ENCODE measurements at places on chromosomes 2 and 18.

GRCh38 chr2:121103960-121104359 is 181.0 kb downstream of the TFCP2L1 start:
- no peak for DNase-seq

- no peak for DNase-seq
Measured at GRCh38 chr2:235694721-235695601, 201.1 kb downstream of the AGAP1 start.

DNA sequence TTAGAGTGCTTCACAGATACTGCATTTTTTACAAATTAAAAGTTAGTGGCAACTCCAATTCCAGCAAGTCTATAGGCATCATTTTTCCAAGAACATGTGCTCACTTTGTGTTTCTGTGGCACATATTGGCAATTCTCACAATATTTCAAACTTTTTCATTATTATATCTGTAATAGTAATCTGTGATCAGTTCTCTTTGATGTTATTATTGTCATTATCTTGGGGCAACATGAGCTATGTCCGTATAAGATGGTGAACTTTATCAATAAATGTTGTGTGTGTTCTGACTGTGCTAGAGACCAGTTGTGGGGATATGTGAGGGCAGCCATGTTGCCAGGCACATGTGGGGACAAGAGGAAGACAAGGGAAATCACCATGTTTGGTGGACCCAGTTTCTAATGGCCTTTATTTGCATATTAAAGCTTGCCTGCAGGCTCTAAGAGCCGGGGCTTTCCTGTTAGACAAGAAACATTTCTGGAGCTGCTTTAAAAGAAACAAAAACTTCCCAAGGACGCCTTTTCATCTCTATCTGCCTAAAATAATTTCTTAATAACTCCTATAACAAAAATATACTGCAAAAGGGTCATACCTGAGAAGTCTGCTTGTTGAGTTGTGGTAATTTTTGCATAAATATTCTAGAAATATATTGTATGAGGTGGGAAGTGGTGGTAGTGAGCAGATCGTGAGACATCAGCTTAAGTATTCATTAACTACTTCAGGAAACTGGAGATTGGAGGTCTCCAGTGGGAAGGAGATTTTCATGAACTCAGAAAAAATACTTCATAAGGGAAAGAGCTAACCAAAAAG is 37.2 kb downstream of the KYNU start:
- DNase-seq = no peak

GRCh38 chr18:76903386-76903785 is 81.0 kb downstream of the ZNF236 start:
- no peak for DNase-seq

- no peak for DNase-seq
Measured at GRCh38 chr2:16009560-16009959, 69.2 kb downstream of the MYCN start.

- no peak for DNase-seq
Measured at GRCh38 chr2:17239550-17239949, 278.7 kb downstream of the RAD51AP2 start.

- DNase-seq = no peak
Measured at GRCh38 chr2:141311430-141311829, 819.4 kb downstream of the LRP1B start.

DNA sequence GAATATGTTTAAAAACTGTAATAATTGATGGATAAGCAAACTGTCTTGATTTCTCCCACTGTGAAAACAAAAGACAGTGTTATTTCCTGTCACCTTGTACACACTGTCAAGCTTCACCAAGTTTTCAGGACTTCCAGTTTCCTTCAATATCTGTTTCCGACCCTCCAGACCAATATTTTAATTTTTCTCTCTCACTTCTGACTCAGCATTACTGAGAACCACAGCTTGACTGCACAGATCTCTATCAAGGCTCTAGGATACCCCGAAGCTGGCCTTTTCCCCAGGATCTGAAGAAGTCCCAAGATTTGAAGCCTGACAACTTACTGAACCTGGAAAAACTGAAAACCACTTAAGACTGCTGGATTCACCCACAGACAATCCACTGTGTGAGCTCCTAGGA is 13.2 kb upstream of the SULT1C3 start:
- no peak for DNase-seq

GRCh38 chr2:26609839-26610277 is 31.3 kb downstream of the CIB4 start:
- DNase-seq = no peak

- no peak for DNase-seq
Measured at GRCh38 chr18:3093624-3094337, 80.8 kb upstream of the LPIN2 start.

- no peak for DNase-seq
Measured at GRCh38 chr2:129915303-129915840, 64.1 kb upstream of the RAB6C start.

GRCh38 chr2:20653695-20654534 is 3.0 kb upstream of the HS1BP3 start:
- no peak for DNase-seq

DNA sequence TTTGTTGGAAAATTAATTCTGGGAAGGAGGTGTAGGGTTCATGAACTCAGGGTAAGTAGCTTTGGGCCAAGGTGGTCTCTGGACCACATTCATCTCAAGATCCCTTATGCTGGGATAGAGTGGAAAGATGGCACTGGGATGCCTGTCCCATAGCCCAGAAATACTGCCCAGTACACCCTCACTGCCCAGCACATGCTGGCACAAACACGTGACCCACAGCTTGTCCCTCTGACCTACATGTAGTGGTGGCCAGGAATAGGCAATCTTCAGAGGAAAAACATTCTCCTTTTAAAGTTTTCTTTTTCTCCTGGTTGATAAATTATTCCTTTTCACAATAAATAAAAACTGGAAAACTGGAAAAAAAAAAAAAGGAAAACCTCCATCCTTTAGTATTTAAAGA is 135.6 kb upstream of the ACAA2 start:
- DNase-seq = no peak

- no peak for DNase-seq
Measured at GRCh38 chr2:170975127-170975942, 46.3 kb downstream of the GORASP2 start.

- no peak for DNase-seq
Measured at GRCh38 chr2:73258186-73258912, 24.2 kb downstream of the CCT7 start.

- no peak for DNase-seq
Measured at GRCh38 chr2:167697948-167698347, 549.4 kb downstream of the STK39 start.

DNA sequence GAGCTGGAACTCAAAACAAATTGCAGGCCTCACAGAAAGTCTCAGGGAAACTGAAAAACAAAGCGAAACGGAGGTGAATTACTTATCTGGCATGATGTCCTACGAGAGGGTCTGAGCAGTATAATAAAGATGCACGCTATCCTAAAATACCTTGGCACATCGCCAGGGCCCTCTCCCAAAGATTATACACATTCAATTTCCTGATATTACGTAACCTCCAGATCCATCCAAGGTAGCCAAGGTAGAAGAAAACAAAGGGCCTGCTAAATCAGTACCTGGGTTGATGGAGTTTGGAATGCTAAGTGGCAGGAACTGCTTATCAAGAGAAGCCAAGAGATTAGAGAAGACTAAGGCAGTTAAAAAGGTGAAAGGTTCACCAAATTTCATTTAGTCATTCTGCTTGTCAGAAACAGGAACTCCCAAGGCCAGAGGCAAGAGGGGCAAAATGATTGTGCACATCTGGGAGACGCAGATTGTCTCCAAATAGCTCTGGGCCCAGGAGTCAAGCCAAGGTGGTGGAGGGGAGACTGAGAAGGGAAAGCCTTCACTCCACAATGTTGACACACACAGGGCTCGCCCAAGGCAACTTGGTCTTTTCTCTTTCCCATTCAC is 236.8 kb upstream of the ATP5MC3 start:
- DNase-seq = no peak
